Endothelial cell of umbilical vein (primary cell): ENCODE measurements at places on chromosomes 13 and 19.

- DNase-seq, result no peak
Measured at GRCh38 chr13:112449545-112449930, 73.4 kb downstream of the SPACA7 start.

DNA sequence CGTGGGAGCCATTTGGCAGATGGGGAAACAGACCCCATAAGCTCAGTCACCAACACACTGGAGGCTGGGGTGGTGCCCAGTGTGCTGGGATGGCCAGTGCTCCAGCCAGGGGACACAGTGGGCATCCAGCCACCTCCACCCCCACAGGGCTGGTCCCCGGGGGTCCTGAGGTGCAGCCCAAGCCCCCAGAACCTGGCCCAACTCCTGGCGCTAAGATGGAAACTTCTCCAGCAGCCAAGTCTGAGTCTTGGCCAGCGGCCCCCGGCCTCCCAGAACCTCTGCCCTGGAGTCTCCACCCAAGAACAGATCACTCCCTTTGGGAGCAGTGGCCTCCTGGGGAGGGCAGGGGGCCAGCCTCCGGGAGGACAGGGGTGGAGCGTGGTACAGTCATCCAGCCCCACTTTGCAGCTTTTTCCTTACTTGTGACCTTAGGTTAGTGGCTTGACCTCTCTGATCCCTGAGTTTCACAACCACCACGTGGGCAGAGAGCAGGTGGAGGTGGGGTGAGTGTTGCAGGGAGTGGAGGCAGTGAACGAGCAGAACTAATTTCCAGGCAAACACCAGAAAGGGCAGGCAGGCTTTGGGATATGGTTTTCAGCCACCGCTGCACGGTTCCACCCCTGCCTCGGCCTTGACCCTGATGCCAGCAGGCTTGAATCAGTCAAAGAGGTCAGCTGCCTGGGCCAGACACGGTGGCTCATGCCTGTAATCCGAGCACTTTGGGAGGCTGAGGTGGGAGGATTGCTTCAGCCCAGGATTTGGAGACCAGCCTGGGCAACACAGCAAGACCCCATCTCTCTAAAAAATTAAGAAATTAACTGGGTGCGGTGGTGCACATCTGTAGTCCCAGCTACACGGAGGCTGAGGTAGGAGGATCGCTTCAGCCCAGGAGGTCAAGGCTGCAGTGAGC lies 4.3 kb upstream of the NRTN start:
- no peak for DNase-seq

- no peak for DNase-seq
Measured at GRCh38 chr13:98798849-98799645, 46.6 kb upstream of the SLC15A1 start.

DNA sequence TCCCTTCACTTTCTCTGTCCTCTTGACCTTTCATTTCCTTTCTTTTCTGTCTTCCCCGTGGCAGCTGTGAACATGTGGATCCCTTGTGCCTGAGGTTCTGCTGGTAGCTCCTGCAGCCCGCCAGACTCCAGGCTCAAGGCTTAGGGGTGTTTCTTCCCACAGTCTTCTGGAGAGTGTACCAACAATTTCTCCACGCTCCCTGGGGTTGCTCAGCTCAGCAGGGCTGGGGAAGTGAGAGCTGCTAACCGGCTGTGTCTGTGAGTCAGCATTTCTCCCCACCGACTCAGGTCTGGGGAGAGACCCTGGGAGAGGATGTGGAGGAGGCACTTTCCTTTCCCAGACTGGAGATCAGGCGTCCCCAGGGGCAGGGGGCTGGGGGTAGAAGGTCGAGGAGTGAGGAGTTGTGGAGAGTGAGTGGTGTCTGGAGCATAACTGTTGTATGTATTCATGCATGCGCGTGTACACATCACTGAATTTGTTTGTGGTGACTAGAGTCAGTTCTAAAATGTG lies 193.6 kb downstream of the KCNRG start:
- DNase-seq, result peak; percentile 77

- DNase-seq, result no peak
Measured at GRCh38 chr19:392375-392970, 16.5 kb downstream of the C2CD4C start.

DNA sequence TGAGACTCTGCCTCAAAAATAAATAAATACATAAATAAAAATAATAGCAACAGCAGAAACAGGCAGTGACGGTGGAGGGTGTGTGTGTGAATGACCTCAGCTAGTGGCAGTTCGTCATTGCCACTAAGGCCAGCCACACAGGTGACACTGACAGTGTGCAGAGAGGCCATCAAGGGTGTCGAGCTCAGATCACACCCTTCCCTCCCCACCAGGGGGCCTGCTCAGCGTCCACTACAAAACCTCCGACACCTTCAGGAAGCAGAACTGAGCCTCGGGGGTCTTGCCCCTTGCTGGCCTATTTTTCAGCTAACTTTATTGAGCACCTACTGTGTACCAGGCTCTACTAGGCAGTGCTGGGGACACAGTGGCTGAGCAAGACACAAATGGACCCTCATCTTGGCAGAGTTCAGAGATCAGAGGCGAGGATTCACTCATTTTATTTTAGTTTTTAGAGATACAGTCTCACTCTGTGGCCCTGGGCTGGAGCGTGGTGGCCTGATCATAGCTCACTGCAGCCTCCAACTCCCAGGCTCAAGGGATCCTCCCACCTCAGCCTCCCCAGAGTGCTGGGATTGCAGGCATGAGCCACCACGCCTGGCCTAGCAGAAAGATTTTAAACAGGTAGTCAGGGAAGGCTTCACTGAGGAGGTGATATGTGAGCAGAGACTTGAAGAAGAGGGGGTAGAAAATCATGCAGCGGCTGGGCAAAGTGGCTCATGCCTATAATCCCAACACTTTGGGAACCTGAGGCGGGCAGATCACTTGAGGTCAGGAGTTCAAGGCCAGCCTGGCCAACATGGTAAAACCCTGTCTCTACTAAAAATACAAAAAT lies 30.3 kb upstream of the SEMA6B start:
- peak; percentile 19 for DNase-seq

DNA sequence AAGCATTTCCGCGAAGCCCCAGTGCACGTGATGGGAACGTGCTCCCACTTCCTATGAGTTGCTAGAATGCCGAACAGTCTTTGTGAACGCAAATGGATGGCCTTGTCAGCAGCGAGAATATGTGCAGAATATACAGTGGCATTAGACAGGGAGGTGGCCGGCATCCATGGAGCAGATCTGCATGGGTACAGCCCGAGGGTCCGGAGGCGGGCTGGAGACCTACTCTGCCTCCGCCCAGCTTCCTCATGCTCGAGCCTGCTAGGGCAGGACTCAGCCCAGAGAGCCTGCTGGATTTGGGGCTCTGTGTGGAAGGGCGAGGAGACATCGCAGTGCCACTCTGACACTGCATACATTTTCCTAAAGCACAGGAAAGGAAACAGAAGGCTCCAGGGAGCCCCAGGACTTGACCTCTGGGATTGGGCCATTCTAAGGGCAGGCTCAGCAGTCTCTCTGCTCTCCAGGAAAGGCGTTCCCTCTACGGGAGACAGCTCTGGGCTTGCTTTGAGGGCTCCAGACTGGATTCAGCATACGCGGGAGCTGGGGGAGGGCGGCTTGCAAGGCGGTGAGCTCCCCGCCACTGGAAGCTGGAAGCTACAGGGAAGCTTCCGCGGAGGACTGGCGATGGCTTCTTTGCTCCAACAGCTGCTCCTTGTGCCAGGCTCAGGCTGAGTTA lies 55.9 kb upstream of the UQCRFS1 start:
- no peak for DNase-seq

- no peak for DNase-seq
Measured at GRCh38 chr13:97017322-97017721, 23.0 kb upstream of the OXGR1 start.

- peak; percentile 26 for DNase-seq
Measured at GRCh38 chr13:29537736-29538651, 57.5 kb downstream of the SLC7A1 start.

DNA sequence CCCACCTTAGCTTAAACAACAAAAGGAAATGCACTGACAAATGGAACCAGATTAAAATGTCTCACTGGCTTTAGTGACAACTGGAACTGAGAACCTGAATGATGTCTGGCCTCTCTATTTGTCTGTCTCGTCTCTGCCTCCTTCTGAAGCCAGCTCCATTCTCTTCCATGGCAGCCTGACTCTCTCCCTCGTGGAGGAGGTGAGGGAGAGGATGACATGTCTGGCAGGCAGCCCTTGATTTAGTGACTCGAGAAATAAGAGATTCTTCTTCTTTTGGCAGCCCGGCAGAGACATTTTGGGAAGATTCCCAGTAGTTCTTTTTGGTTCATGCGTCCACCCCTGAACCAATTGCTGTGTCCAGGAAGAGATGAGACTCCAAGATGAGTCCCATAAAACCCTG lies 131.7 kb downstream of the KLF5 start:
- no peak for DNase-seq

GRCh38 chr19:15469513-15470297 lies 5.4 kb upstream of the RASAL3 start:
- no peak for DNase-seq

DNA sequence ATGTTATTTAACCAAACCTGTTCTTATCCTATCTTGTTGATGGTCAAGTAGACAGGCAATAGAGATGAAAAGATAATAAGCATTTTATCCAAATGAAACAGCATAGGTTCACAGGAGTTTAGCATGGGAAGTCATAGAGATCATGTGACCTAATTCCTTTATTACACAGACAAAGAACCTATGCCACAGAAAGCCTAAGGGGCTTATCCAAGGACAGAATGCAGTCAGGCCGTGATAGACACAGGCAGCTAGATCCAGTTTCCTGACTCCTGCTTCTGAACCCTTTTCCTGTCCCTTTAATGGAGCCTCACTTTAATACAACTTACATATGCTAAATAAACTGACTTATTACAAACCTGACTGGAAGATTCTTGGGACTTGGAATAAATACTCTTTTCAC lies 532.1 kb downstream of the IRS2 start:
- DNase-seq, result no peak

DNA sequence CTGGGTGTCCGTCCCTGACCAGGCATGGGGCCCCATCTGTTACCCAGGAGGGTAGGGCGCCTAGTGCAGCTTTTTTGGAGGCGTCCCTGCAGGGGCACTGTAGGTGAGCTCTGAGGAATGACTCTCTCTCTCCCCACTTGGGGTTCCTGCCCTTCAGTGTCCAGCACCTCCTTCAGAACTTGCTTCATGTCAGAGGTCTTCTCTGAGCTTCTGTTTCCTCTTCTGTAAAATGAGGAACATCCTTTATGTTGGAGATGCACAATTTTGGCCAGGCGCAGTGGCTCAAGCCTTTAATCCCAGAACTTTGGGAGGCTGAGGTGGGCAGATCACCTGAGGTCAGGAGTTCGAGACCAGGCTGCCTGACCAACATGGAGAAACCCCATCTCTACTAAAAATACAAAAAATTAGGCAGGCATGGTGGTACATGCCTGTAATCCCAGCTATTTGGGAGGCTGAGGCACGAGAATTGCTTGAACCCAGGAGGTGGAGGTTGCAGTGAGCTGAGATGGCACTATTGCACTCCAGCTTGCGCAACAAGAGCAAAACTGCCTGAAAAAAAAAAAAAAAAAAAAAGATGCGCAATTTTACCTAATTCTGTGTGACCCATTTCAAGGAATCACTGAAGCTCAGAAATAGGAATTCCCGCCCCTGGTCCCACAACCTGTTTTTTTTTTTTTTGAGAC lies 15.2 kb upstream of the PIK3R2 start:
- DNase-seq, result no peak

- peak; percentile 98 for DNase-seq
Measured at GRCh38 chr13:59531571-59532091, 632.1 kb downstream of the DIAPH3 start.

- DNase-seq, result no peak
Measured at GRCh38 chr19:38736413-38737280, 7.6 kb downstream of the CAPN12 start.

DNA sequence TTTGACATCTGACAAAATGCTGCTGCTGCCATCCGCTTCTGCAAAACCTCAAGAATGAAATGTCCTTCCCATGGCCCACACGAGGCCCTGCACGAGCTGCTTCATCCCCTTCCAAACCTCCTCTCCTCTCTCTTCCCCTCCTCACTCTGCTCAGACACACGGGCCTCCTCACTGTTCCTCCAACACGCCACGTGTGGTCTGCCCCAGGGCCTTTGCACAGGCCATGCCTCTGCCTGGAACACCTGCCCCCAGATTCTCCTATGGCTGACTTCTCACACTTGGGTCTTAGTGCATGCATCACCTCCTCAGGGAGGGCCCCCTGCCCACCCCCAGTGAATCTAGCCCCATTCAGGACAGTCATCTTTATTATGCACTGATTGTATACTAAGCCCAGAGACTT lies 15.9 kb downstream of the NRTN start:
- no peak for DNase-seq

- no peak for DNase-seq
Measured at GRCh38 chr19:10896851-10897526, 25.6 kb downstream of the CARM1 start.

- peak; percentile 48 for DNase-seq
Measured at GRCh38 chr13:46295491-46296114, 83.9 kb downstream of the LRRC63 start.

GRCh38 chr13:61128850-61129645 lies 286.6 kb downstream of the PCDH20 start:
- no peak for DNase-seq

DNA sequence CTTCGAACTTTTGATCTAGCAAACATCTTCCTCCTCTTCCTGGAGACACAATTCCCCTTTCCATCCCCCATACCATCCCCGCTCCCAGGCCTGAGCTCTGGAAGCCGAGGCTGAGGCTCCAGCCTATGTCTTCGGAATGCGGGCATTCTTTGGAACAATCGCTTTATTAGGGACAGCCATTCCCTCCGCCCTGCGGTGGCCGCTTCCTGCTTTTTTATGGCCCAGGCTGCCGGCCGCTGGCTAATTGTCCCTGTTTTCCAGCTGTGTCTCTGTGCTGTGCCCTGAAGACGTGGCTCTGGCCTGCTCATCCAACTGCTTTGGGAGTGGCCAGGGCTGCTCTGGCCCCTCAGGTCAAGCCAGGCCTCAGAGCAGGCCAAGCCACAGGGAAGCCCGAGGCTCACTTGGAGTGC lies 2.1 kb upstream of the CDX2 start:
- DNase-seq, result no peak

- no peak for DNase-seq
Measured at GRCh38 chr19:30807278-30807677, 435.1 kb downstream of the ZNF536 start.

DNA sequence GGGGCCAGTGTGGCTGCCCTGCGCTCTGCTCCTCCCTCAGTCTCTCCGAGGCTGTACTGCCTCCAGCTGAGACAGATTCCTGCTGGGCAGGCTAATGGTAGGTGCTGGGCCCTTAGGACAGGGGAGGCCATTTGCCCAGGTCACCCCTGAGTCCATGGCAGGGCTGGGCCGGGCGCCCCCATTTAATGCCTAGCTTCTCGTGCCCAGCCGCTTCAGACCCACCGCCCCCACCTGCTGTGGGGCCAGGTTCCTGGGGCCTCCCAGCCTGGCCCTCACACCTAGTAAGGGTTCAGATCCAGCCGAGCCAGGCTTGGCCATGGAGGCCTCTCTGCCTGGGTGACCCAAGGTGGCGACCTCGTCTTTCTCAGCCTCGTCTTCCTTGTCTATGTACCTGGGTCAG lies 17.8 kb downstream of the PIAS4 start:
- DNase-seq, result no peak
